ENCODE measurements at places on chromosomes 7 and 10.

DNA sequence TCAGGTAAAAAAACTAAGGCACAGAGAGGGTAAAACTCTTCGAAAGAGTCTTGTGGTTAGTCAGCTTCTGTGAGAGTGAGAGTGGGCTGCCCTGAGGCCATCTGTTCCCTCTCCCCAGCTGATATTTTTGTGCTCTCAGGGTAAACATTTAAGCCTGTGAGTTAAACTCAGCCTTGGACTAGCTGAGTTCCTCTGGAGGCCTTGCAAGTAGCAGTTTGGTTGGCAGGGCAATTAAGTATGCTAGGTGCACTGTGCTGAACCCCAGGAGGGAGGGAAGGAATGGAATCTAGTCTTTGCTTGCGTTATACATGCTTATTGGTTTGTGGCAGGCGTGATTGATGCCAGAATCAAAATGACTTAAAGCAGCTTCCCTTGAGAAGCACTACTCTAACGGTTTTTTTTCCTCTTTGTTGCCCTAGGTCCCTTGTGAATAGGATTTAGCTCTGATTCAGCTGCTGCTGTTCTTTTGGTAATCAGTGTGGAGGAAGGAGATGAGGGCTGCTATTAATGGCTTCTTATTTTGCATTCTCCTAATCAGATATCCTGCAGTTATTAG lies 140.2 kb downstream of the AUTS2 start:
- no peak for DNase-seq

DNA sequence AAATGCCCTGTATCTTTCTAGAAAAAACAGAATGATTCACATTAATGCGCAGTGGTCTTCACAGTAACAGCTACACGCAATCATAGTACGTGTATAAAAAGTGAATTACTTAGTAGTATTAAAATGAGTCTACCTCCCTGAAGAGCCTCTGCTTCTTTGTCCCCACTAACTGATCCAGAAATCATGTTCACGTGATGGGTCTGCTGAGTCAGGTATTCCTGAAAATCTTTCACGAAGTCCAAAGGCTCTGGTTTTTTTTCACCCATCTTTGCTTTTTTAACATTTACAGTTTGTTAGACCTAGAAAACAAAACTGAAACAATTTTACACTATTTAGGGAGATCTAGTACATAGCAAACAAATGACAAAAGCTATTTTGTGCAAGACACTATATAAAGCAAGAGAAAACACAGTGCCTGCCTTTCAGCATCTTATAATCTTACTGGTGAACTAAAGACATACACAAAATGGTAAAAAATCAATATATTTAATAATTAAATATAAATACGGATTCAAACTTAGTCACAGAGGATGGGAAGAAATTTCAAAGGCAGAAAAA lies 10.2 kb downstream of the IKZF5 start:
- DNase-seq = no peak

DNA sequence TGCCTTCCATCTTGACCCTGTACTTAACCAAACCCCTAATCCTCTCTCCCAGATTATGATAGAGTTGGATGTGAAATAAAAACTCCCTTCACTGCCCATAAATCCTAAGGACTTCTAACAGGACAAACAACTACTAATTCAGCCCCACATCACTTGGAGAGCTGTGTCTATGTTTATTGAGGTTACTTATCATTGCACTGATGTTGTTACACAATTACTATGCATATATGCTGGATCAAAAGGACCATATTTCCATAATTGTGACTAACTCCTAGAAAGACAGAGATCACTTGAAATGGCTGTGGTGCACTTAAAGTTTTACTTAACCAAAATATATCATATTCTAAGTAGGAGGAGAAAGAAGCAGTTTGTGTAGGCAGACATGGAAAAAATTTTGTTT lies 144.9 kb upstream of the AGK start:
- DNase-seq = no peak

DNA sequence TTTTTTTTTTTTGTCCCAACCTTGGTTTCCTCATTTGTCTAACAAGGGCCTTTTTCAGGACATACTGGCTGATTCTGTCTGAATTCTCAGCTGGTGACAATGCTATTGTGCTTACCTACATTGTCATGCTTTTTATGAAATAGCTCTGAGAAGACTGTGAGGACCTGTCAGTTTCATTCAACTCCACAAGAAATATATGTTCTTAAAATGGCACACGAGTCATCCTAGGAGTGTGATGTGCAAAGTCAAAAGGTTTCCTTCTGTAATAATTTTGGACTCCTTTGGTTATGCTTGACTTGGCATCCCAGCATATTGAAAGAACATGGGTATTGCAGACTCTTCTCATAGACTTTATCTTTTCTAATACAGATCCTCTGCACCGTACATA lies 316.0 kb downstream of the GFRA1 start:
- no peak for DNase-seq

- no peak for DNase-seq
Measured at GRCh38 chr10:58331646-58332045, 3.2 kb upstream of the UBE2D1 start.

DNA sequence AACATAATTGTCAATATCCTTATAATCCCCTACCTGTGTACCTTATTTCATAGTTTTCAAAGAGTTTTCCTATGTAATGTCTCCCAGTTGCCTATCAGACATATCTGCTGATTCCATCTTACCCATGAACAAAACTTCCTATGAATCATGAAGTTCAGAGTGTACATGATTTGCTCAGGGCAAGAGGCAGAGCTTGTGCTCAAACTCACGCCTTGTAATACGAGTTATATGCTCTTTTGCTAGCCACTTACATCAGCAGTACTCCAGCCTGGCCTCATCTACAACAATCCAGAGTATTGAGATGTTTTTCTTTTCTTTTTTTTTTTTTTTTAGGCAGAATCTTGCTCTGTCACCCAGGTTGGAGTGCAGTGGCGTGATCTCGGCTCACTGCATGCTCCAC lies 11.8 kb downstream of the PKD2L1 start:
- DNase-seq = no peak

- DNase-seq = no peak
Measured at GRCh38 chr10:71973777-71974488, 9.7 kb downstream of the CHST3 start.

DNA sequence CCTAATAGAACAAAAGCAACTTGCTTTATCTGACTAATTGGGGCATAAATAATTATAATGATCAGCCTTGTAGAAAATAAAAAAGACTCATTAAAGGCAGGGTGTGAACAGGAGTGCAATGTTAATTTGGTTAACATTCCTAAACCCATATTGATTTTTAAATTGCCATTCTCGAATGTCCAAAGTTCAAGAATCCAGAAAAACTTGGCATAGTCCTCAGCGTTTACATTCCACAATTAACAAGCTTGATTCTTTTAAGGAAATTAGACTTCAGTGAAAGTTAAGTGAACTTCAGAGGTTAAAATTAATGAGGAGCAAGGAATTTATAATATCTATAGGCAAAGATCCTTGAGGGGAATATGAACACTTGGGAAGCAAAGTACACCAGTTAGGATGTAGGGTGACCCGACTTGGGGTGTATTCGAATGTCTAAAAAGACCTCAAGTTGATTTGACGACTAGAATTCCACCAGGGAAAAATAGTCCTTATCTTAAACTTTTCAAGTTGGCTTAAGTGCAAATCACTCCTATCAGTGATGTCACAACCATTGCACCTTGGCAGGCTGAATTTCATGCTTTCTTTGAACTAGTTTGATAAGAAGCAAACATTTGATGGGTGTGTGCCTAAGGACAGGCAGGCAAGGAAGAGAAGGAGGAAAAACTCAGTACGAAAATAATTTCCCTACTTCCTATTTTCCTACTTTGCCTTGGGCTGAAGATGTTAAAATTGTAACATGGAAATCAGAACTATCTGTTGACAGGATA lies 830.4 kb upstream of the COBL start:
- no peak for DNase-seq
